DMS79 treated with DMSO at 0.1 percent for 48 hours (cell line): ENCODE measurements at places on chromosomes 1 and 21.

GRCh38 chr1:198929961-198930599, 291.2 kb downstream of the PTPRC start:
- DNase-seq = no peak

- DNase-seq = no peak
These were observed 8.8 kb downstream of the KAZN start for GRCh38 chr1:14607295-14607694.

DNA sequence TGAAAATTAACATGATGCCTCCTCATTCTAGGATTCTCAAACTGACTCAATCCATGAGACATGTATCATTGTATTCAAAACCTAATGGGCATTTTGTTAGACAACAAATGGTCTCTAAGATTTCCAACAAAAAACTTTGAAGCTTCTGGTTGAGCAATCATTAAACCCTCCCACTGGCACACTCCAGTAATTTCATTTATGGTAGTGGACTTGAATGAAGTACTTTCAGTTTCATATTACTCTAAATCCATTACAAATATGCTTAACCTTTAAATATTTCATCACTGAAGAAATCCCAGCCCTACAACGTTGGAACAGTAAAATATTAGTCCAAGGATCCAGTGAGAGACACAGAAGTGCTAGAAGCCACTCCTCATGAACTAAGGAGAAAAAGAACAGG, 43.5 kb downstream of the GBP6 start:
- peak; percentile 34 for DNase-seq

GRCh38 chr1:24450316-24450715, 34.7 kb downstream of the NIPAL3 start:
- DNase-seq = no peak

DNA sequence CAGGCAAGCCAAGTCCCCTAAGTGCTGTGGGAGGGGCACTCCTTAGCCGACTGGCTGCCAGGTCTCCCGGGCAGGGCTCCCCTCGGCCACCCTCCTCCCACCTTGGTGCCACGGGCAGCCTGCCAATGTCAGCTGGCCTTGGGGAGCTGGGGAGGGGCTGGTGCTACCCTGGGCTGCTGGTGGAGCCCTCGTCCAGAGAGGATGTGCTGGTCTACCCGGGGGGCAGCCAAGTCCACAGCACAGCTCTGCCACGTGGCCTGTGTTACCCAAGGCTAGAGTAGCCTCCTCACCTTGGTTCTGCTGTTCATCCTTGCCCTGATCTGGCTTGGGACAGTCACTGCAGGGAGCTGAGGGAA, 42.9 kb downstream of the CRYAA start:
- peak; percentile 40 for DNase-seq

DNA sequence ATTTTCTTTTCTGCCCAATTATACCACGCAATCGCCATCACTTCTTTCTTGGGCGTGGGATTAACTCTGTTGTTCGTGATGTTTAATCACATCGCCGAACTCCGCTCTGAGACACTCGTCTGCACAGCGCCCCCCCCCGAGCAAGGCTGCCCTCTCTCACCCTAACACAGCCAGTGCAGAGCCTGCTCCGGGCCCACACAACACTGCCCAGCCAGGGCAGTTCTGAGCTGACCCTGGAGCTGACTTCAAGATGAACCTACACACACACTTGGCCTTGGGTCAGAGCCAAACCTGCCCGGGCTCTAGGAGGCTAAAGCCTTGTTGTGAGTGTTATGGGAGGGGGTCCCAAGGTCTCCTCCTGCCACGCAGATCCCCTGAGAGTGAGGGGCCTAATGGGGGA, 64.6 kb upstream of the LRP8 start:
- no peak for DNase-seq

DNA sequence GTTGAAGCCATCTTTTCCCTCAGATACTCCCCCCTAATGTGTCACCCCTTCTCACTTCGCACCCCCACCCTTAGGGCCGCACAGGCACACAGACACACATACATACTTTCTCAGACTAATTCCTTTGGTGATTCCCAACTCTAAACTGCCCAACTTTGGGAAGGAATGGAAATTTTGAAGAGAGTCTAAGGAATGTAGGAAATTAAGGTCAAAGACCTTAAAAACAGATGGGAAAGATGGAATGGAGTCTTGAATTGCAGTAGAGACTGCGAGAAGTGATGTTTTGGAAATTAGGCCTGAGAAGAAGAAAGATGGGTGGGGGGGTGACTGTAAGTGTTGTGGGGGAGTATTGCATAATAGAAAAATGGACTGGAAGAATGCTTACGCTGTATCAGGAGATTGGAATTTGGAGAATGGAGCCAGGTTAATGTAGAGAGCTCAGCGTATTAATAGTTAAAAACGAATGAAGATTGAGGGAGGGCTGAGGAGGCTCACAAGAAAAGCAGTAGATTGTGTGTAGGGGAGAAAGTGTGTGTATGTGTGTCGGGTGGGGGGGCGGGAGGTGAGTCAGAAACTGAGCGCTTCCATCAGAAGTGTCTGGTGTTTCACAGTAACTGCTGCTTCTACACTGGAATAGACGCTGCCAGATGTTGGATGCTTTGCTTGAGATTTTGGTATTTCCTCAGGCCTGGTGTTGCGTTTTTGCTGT, 1.7 kb downstream of the PIP5K1A start:
- DNase-seq = no peak

DNA sequence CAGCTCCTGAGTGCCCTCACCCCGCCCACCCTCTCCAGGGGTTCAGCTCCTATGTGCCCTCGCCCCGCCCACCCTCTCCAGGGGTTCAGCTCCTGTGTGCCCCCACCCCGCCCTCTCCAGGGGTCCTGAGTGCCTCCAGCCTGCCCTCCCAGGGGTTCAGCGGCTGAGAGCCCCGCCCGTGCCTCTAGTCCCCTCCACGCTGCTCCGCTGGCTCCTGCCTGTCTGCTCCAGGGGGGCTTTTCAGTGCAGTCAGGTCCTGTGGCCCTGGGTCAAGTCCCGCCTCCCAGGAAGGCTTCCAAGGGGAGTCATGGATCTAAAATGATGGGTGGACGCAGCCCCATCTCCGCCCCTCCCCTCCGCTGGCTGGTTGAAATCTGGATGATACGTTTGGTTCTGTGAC, 33.8 kb downstream of the SLX9 start:
- DNase-seq = no peak

DNA sequence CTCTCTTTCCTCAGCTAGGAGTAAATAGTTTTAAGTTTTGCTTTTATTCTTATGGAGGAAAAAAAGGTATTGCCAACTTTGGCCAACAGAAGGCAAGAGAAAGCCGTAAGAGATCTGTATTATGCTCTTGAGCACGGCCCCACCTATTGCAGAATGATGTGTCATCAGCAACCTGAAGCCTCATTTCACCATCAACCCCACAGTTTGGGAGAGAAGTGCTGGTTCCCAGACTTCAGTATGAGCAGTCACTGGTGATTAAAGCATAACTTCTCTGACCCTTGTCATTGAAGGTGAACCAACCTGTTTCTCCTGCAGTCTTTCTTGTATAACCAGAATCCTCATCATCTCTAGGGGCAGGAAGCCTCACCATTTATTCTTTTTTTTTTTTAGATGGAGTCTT, 100.2 kb downstream of the SIPA1L2 start:
- DNase-seq = no peak

DNA sequence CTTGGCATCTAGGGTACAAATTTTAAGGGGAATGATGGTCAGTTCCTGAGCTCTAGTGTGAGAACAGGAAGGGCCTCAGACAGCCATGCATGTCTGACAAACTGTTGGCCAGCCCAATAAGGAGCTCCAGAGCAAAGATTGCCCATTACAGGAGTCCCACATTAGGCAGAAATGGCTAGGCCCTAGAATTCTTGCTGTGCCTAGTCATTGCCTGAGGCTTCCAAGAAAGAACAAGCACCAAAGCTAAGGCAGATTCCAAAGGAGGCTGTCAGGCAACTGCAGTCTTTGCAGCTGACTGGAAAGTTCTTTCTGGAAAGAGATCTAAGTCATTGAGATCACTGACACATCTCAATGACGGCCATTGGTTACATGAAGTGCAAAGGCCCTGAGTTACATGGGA, 3.9 kb upstream of the STIL start:
- no peak for DNase-seq

- peak; percentile 79 for DNase-seq
These were observed 38.6 kb upstream of the GADD45A start for GRCh38 chr1:67646145-67647035.

DNA sequence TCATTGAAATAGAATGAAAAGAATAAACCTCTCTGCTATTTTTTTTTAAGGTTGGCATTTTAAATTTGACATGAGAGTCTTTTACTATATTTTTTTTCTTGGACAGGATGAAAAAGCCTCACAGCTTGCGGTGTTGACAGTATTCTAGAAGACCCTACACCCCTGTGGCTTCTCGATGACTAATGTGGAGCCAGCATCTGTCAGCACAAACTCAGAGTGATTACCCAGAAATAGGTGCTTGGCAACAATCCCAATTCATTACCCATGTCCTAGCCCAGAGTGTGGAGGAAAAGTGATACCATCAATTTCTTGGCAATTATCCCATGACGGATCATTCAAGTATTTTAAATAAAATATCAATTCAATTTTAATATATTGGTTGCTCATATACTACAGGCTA, 186.8 kb upstream of the MAP1LC3C start:
- no peak for DNase-seq

DNA sequence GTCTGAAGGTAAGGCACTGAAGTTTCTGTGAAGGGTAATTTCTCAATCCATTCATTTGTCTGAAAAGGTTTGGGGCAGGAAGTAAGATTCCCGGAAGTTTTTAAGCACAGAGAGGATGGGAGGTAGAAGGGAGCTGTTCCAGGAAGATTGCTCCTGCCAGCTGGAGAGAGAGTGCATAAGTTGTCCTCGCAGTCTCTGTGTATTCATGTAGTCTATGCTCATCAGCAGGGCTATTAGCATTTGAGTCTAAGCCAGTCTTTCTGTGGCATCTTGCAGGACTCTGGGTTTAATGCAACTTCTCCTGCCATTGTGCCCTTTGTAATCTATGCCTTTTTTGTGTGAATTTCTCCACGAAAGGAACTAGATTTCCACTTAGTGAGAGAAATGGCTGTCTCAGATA, 140.8 kb upstream of the FGGY start:
- no peak for DNase-seq

GRCh38 chr1:32742956-32743355, 40.4 kb upstream of the SYNC start:
- DNase-seq = no peak

DNA sequence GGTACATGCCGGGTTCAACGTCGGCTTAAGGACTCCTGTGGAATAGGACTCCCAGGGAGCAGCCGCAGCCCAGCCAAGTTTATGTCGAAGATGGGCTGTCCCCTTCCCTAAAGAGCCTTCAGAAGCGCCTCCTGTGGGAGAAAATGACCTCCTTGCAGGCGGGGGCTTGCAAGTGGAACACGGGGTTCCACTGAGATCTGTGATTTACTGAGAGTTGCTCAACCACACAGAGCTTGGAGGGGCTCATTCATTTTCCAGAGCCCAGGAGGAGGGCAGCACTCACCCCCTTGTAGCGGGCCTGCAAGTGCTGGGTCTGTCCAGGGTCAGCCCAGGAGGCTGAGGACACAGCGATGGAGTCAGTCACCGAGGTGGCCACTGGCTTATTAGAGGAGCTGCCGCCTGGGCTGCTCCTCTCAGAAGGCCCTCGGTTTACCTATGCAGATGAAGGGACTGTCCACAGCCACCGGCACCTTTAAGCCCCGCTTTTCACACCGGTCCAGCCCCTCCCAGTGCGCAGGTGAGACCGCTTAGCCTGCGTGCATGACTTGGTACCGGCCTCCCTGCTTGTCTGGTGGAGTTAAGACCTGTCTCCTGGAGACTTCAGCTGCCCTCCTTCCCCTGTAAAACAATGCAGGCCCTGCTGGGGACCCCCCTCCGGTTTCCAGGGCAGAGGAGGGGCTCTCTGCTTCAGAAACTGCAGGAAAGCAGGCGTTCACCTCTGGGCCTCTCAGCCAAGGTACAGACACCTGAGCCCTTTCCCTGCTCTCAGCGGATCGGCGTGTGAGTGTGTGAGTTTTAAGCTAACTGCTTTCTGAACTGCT, 57.5 kb downstream of the ATP5PO start:
- no peak for DNase-seq

GRCh38 chr1:59639266-59639665, 175.5 kb upstream of the HOOK1 start:
- no peak for DNase-seq

DNA sequence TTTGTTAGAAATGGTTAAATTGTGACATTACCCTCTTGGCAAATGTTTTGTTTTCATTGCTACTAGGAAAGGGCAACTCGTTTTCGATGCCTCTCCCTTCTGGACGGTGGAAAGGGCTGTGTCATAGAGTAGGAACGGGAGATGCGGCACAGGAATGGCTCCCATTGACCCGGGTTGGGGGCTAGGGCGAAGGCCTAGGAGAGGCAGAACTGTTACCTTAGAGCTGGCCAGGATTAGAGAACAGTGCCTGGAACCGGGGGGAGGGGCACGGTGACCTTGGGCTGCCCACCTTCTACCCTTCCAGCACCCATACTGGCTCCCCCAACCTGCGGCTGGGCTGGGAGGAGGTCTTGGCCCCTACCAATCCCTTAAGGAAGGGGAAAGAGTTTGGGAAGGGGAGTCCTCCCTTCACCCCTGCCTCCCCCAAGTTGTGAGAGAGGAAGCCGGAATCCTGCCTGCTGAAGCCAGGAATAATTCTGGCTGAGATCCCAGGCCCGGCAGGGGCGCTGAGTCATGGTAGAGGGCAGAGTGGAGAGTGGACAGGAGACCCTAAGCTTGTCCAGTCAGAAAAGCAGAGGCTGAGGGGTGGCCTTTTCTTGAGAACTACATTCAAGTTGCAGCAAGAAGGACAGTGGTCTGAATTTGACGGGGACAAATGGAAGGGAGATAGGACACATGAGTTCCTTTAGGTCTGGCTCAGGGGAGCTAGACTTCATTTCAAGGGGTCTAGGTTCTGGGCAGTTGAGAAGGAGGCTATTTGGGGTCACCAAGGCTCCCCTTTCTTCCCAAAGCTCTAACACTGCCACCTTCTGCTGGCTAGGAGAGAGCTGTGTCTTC, 8.2 kb downstream of the LMNA start:
- DNase-seq = peak; percentile 49

GRCh38 chr1:1356166-1356795, 2.1 kb downstream of the MXRA8 start:
- no peak for DNase-seq

DNA sequence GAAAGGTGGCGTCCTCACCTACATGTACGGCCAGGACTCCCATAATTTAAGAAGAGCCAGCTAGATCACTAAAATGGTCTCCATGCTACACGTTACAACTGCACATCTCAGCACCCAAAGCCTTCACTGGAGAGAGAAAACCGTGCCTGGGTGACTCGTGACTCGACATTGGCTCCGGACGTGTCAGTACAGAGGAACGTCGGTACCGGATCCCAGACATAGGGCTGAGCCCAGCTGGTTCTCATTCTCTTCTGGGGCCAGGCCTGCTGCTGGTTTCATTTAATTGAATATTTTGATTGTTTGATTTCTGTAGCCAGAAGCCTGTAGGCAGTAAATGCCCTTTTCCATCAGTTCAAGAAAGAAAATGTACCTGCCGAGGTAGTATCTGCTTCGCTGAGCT, 93.1 kb downstream of the HHIPL2 start:
- no peak for DNase-seq

DNA sequence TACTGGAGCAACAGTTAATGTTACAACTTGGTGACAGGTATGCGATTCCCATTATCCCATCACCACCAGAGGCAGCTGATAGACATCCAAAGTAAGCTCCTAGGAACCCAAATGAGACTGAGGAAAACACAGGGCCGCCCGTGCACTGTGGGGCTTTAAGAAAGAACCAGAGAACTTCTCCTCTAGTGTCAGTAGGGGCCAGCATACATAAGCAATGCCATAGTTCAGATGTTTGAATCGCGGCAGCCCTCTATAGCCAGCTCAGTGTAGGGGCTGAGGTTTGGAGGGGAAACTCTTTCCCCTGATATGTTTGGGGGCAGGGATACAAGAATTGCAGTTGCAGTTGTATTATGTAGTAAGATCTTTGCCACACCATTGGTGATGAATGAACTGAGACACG, 593.3 kb upstream of the NCAM2 start:
- no peak for DNase-seq
